Right renal cortex interstitium (tissue), 3 donors: ENCODE measurements at places on chromosomes 1 and 21. TPM values are rescaled to one million over a fixed set of nuclear protein-coding genes. Genes with fewer than 3 reads are reported as not detected.

DNA sequence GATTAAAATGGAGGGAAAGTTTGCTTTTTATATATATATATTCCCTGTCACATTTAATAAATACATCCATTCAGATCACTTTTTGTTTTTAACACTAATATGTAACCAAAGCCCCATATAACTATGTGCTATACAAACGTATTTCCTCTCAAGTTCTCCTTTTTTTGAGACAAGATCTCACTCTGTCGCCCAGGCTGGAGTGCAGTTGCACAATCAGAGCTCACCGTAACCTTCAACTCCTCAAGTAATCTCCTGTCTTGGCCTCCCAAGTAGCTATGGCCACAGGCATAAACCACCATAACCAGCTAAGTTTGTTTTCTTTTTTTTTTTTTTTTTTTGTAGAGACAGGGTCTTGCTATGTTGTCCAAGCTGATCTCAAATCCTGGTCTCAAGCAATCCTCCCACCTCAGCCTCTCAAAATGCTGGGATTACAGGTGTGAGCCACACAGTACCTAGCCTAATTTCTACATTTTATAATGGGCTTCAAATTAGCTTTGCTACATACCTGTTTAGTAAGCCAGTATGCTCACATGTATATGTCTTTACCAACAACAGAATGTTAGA, 120.0 kb downstream of the TGFBR3 start:
- DNase-seq: no peak

The GREM2 gene
- 0.95 TPM for polyA plus RNA-seq

DNA sequence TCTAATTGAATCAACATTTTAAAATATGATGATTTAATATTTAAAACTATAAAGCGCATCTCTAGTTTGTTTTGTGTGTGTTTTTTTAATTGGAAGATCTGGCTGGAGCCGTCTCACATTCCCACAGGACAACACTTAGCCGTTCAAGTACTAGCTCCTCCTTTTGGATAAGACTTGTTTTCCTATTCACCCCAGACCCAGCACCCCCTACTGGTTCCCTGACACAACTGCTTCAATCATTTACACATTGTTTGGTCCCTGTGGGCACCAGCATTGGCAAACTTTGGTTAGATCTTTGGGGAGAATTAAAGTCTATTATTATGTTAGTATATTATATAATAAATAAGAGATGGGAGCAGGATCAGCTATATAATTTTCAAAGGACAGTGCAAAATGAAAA, 34.5 kb downstream of the TYW3 start:
- no peak for DNase-seq

The DISC1 gene
- 7.1 TPM for polyA plus RNA-seq

DNA sequence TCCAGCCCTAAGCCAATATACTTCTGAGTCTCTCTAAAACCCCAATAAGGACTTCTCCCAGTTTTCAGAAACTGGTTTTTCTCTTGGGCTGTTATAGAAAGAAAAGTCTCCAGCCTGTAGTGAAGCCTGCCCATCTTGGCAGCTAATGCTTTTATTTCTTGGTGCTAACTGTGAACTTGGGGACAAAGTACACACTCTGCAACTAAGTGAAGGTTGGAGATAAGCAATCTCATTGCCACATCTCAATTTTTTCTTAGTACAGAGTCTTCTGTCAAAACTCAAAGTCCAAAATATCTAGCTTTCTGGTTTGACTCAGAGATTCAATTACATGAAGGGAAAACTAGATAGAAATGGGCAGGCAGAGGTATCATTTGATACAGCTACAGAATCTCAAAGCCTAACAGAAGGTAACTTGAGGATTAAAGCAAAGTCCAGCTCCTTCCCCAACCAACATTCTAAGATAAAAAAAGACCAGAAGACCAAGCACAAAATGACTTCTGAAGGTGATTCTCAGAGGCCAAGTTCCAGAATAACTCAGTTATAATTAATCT, 14.0 kb downstream of the AK2 start:
- no peak for DNase-seq

GRCh38 chr1:160109686-160110085, 5.9 kb upstream of the ATP1A2 start:
- no peak for DNase-seq
